Placental epithelial cell (primary cell): ENCODE measurements at places on chromosomes 2 and 18. TPM values are rescaled to one million over a fixed set of nuclear protein-coding genes. Genes with fewer than 3 reads are reported as not detected.

MC4R gene
- total RNA-seq, result not detected in 2 replicates

FAM210A gene
- total RNA-seq, result 15.3 and 18.5 TPM in 2 replicates

IL36G gene
- total RNA-seq, result not detected in 2 replicates

PDE1A gene
- total RNA-seq, result 0.39 and 0.43 TPM in 2 replicates

KATNAL2 gene
- 2.3 and 11.0 TPM in 2 replicates for total RNA-seq

ANKRD30BL gene
- total RNA-seq, result not detected in 2 replicates
